NCI-H2171 (cell line): ENCODE measurements at places on chromosomes 16 and 17.

DNA sequence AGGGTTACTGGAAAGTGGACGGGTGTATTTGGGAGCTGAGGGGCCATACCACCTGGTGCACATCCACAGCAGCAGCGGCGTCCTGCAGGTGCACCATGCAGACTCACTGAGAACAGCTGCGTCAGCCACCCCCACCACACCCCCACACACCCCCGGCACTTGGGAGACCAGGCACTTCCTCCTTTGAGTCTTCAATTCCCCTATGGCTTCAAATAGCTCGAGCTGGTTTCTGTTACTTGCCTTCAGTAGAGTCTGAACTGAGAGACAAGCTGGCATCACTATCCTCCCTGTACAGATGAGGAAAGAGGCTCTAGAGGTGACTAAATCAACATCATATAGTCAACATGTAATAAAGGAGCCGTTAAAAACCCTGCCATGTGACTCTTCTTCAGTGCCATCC, 15.4 kb downstream of the CUEDC1 start:
- DNase-seq, result peak; percentile 92

DNA sequence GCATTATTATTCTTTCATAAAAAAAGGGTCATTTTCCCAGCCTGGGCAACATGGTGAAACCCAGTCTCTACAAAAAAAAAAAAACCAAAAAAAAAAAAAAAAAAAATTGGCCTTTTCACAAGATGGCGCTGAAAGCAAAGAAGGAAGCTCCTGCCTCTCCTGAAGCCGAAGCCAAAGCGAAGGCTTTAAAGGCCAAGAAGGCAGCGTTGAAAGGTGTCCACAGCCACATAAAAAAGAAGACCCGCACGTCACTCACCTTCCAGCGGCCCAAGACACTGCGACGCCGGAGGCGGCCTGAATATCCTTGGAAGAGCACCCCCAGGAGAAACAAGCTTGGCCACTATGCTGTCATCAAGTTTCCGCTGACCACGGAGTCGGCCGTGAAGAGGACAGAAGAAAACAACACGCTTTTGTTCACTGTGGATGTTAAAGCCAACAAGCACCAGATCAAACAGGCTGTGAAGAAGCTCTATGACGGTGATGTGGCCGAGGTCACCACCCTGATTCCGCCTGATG, 4.9 kb upstream of the PGAP6 start:
- DNase-seq, result no peak

- DNase-seq, result no peak
Observed at GRCh38 chr16:30711712-30712111, 12.7 kb downstream of the SRCAP start.

DNA sequence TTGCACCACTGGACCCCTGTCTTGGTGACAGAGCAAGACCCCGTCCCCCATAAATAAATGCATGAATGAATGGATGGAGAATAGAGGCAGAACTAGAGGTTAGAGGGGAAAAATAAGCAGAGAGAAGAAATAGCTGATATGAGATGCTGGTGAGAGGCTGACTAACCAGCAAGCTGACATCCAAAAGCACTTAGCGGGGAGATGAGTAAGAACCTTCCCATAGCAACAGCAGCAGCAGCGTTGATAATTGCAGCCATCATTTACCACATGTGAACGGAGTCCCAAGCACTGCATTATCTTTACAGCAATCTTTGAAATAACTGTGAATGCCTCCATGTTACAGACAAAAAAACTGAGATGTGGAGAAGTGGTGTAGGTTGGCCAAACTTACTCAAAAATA, 777.3 kb upstream of the EEF2KMT start:
- no peak for DNase-seq

GRCh38 chr17:58271216-58271931, 9.4 kb downstream of the MPO start:
- DNase-seq, result no peak

DNA sequence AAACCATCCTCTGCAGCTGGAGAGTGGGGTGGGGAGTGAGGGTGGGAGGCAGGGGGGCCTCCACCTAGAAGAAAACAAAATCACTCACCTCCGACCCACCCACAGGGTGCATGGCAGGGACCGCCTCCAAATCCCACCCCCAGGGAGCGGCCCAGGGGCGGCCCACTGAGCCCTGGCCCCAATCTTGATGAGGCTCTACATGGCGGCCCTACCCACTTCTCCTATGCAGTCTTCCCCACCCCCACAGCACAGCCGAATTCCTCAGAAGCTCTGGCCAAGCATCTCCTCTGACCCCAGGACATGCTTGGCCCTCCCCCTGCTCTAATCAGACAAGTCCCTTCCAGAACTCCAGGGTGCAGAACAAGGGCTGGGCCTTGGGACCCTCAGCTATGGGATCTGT, 18.2 kb upstream of the FASN start:
- DNase-seq, result no peak

DNA sequence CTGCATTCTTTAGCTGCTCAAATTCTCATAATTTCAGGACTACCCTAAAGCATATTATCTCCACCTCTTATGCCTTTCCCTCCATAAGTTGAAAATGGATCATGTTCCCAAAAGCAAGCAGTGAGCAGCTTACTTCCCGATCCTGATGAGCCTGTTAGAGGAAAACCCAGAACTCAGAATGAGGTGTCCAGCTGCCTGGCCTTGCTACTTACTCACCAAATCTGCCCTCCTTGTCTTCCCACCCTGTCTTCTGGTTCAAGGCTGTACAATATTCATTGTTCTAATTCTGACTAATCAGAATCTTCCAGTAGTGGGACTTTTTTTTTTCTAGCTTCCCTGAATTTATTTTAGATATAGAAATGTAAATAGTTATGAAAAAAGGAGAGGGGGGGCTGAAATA, 10.8 kb downstream of the LYRM1 start:
- DNase-seq, result no peak

DNA sequence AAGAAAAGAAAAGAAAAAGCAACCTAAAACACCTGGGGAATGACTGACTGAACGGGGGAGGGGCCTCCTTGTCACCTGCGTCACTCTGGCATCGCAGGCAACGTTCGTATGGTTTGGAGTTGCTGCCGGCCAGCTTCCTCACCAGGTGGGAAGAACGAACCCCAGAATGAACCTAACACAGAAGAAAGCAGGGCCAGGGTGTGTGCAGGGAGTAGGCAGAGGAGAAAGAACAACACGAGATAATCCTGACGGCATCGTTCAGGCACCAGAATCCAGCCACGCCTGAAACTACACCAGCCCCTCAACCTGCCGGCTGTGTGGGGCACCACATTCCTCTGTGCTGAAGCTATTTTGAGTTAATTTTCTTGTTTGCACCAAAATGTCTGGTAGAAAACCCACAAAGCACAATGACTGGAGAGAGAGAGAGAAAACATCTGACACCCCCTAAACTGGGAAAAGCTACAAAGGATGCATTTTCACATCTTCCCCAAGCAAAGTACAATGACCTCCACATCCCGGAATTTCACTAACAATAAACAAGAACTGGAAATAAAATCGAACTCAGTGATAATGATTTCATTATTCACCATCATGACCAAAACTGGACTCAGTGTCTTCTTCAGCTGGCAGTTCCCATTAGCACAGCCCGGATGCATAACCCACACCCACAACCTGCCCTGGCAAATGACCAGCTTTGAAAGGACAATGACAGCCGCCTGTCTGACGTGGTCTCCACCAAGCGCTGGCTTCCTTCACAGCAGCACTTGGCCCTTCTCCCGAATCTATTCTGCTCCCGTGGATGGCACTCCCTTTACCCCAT, 23.6 kb downstream of the RAB40B start:
- no peak for DNase-seq

DNA sequence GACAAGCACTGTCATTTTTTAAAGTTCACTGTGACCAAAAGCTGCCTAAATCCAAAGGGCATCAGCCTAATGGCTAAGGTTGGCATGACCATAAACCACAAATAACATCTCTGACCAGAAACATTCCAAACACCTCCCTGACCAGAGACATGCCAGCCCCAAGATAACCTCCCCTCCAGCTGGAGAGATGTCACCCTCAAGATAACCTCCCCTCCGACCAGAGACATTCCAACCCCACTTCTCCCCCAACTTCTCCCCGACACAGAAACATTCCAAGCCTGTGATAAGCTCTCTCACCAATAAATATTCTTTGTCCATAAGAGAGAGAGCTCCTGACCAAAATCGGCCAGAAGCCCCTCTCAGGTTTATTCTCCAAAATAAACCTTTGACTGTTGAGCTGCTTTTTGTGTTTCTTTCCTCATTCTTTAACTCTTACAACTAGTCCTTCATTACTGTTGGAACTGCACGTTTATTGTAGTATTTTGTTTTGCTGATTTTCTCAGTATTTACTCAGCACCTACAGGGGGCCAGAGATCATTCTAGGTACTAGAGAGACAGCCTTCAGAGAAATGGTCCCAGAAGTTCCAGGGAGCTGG, 325.6 kb downstream of the SLC39A11 start:
- DNase-seq, result no peak

- DNase-seq, result no peak
Observed at GRCh38 chr16:399340-400019, 2.2 kb upstream of the DECR2 start.

- no peak for DNase-seq
Observed at GRCh38 chr17:5780476-5780875, 196.2 kb upstream of the NLRP1 start.

DNA sequence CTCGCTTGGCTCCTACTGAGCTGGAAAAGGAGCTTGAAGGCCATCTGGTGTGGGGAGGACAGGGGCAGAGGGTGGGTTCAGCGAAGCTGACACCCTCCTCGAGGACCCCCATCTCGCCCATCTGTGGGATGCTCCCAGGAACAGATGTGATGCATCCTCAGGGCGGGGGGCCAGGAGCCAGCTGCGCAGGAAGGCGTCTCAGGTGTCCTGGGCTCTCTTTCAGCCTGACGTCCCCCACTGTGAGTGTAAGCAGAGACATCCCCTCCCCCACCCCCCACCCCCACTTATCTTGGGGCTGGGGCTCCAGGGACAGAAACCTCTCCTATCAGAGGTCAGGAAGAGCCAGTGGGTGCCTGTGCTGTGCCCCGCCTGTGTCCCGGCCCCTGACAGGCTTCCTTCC, 16.2 kb downstream of the KIF19 start:
- DNase-seq, result peak; percentile 92

DNA sequence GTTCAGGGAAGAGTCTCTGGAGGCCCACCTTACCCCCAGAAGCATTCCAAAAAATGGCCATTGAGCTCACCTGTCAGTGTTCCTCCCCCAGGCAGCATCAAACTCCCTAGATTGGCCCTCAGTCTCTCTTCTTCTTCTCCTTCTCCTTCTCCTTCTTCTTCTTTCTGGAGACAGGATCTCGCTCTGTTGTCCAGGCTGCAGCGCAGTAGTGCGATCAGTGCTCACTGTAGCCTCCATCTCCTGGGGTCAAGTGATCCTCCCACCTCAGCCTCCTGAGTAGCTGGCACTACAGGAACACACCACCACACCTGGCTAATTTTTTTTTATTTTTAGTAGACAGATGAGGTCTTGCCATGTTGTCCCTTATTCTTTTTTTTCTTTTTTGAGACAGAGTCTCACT, 16.4 kb upstream of the WNT3 start:
- DNase-seq, result no peak

GRCh38 chr16:86073103-86073625, 174.2 kb downstream of the IRF8 start:
- DNase-seq, result no peak

DNA sequence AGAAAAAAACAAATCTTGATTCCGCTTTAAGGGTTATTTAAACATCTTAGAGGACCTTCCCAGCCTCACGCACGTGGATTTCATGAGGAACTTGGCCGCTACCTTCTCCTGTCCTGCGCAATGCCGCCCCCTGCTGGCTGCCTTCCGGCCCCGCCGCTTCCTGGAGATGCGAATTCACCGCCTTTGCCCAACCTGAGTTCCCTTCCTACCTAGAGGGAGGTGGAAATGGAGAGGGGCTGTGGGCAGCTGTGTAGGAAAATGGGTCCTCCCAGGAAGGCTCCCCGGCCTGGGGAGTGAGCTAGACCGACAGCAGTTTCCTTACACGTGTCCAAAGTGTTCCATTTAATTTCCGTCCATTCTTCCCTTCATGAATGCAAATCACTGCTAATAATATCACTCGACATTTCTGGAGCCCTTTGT, 1.0 kb upstream of the ABCC12 start:
- DNase-seq, result peak; percentile 63

GRCh38 chr16:2751577-2752034, 832 bp upstream of the SRRM2 start:
- DNase-seq, result peak; percentile 74

- no peak for DNase-seq
Observed at GRCh38 chr17:1601571-1601970, 27.1 kb downstream of the SLC43A2 start.

DNA sequence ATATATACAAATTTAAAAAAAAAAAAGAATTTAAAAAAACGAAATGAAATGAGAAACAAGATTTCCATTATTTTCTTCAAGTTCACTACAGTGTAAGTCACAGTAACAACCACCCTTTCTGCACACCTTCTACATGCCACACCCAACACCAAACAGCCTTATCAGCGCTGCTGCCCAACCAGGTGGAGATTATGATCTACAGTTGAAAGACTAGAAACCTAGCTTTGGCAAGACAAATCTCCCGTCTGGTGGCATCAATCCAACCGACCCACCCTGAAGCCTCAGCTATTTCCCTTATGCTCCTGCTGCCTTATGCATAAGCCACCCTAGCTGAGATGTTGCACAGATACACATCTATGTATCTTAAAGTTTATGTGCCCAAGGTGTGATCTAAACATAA, 60.8 kb downstream of the PARN start:
- DNase-seq, result no peak

DNA sequence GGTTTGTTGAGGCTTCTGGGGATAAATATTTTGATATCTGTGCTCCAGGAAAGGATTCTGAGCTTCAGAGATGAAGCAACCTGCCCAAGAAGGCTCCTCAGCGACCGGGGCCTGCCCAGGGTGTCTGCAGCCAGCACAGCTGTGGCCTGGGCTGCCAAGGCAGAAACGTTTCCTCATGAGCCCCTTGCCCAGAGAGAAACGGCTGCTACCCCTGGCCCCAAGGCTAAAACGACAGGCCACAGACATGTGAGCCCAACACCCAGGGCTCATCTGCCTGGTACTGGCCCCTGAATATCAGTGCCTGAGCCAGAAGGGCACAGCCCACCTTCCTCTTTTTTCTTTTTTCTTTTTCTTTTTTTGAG, 45.4 kb upstream of the RASD1 start:
- DNase-seq, result no peak

DNA sequence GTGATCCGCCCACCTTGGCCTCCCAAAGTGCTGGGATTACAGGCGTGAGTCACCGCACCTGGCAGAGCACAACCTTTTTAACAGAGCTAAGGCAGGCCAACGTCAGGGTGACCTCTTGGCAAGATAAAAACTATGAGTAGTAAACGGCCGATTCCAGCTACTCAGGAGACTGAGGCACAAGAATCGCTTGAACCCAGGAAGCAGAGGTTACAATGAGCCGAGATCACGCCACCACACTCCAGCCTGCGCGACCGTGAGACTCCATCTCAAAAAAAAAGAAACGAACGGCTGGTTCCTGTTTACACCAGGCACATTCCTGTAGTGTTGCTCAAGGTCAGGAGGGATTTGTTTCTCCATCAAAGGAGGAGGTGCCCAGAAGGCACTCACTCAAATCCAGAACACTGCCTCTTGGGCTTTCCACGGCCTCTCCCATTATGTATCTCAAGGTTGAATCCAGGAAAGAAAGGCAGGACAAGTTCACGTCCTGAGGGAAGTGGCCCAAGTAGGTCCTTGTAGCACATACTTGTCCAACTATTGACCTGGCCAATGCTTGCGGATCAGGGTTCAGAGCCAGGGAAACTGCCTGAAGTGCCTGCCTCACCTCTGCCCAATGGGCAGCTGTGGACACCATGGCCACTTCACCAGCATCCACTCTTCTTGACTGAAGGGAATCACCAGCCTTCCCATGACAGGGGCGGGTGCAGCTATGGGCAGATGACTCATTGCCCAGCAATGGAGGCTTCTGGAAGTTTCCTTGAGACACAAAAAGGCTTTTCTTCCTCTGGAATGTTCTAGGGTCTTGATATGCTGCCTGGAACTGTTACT, 13.5 kb downstream of the KNOP1 start:
- no peak for DNase-seq
